Activated CD4-positive, alpha-beta T cell treated with anti-CD3 and anti-CD28 coated beads, Interleukin-2, amount 50 U/mL, for 4 hours (primary cell): ENCODE measurements at places on chromosomes 11 and 22.
A peak's percentile ranks its signal among the peaks of the same experiment; 100 is the strongest.

DNA sequence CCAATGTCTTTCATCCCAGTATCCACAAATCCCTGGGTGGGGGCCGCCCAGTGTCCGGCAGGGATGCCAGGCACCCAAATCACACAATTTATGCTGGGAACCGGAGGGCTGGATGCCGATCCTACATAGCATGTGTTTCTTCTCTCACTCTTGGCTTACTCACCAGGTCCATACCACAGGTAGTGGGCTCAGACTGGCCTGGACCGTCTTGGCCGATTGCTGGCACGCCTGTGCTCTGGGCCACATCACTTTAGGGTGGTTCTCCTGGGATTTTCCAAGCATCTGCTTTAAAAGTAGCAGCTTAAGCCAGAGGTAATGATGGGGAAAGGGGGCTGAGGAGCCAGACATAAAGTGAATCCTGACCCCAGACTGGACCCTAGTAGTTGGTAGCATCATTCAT lies 22.6 kb upstream of the ALDH3B2 start:
- DNase-seq, result no peak

DNA sequence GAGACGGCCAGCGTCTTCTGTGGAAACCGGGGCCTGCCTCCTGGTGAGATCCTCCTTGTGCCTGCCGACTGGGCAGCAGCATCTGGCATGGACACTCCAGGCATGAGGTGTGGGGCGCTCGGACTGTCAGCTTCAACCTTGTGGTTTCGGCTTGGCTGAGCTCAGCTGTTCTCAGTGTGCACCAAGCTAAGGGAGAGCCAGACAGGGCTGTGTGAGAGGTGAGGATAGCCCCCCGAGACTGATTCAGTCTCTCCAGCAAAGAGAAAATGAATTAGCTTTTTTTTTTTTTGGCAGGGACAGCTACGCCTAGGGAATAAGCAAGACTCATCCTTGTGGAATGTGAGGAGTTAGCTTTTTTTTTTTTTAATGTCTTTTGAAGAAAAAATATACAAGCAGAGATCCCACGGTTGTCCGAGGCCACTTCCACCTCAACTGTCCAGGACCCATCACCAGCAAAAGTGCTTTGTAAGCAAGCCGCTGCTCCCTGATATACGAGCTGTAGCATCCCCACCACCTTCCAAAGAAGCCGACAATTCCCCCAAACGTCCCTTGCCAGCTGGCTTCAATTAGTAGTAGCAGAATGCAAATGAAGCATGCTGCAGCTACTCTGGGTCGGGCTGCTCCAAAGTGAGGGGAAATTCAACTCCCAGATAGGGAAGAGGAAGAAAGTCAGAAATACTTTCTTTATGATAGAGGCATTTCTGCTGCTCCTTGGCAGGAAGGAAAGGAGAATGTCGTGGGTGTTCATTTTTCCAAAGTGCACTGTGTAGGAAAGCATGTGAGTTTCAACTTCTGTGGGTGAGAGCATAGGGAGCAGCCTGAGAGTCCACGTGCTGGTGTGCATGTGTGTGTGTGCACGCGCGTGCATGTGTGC lies 9.7 kb upstream of the THY1 start:
- no peak for DNase-seq

DNA sequence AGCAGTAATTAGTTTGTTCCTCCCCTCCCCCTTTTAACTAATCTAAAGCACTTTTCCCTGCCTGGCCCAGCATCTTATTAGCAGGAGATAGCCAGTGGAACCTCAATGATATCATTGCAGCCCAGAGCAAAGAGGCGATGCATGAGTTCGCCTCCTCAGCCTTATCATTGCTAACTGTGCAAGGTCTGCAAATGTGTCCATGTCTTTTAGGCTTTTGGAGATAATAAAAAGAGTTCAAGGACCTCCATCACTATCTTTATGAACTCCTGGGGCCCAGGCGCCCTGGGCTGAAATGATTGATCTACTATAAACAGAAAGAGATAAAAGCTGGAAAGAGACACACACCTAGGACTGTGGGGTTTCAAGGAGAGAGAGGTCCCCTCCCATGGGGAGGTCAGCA lies 124.2 kb upstream of the TBCEL start:
- no peak for DNase-seq

DNA sequence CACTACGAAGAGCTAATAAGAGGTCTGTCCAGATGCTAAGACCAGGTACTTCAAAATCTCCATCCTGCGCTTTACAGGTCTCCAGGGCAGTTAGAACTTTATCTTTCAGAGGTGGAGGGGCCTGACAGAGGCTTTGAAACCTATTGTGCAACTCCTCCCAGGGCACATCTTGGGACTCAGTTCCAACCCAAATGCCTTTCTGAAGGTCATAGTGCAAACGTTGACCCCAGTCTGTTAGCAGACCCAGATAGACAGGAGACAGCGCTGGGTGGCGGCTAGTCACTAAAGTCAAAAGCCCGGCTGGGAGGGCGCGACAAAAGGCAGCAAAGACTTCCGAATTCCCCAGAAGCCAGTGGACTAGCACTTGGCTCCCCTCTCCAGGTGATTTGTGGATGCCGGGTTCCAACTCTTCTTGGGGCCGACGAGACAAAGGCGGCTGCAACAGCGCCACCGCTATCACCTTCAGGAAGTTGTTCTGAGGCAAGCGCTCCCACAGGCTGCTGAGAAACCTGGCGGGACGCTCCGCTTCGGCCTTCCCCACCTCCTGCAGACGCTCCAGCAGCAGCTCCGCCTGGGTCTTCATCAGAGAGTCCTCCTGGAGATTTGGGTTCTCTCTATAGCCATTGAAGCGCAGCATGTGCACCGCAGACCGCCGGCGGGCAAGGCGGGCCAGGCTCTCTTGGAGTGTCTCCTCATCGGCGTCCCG lies 728 bp downstream of the FANCF start:
- DNase-seq, result peak; percentile 53

DNA sequence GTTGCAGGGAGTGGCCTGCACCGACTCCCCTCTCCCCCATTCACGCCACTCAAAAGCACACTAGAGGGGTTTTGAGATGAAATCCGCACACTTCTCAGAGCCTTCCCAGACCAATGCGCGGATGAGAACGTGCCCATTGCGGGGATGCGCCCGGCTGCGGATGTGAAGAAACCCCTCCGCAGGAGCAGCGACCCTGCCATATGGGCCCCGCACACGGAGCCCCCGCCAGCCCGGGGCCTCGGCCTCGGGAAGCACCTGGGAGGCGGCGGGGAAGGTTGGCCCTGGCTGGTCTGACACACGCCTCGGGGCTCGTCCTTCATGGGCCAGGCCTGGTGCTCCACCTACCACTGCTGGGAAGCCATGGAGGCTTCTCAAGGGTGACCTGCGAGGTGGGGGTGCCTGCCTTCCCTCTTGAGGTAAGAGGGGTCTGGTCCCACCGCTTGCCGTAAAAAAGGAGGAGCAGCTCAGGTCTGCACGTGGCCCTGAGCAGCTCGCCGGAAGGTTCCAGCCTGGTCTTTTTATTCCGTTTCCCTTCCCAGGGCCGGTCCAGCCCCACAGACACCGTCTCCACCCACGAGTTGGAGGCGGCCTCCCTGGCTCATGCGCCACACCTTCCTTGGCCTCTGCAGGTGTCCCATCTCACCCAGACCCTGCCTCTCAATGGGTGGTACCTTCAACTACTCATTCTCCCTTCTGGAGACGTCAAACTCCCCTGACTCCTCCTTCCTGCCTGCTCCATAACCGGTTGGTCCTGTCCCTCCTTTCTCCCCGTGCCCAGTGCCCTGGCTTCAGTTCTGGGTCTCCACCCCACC lies 39.4 kb downstream of the TRMU start:
- no peak for DNase-seq

- DNase-seq, result no peak
Observed at GRCh38 chr22:41782316-41782715, 18.2 kb upstream of the CCDC134 start.

GRCh38 chr11:114130115-114130576 lies 70.6 kb downstream of the ZBTB16 start:
- DNase-seq, result no peak

DNA sequence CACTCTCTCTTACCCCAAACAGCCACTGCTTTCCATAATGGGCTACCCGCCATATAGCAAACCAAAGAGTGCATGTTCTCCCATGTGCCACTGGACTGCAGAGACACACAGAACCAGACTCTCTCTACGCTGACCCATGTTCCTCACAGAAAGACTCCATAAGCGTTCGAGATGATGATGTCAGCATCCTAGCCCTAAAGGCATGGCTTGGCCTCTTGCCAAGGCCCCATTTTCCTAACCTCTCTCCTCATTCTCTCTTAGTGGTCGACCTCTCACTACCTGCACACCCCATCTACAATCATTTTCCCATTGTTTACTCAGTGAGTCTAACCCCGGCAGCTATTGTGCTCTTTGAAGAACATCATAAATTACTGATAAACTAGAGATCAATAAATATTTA lies 4.9 kb downstream of the NDUFC2 start:
- DNase-seq, result no peak

- peak; percentile 82 for DNase-seq
Observed at GRCh38 chr11:102452461-102453301, at the start of gene TMEM123. Gene TMEM123 (minus strand): TSS chr11:102452765. CDS start chr11:102452623, 142 bp downstream.

DNA sequence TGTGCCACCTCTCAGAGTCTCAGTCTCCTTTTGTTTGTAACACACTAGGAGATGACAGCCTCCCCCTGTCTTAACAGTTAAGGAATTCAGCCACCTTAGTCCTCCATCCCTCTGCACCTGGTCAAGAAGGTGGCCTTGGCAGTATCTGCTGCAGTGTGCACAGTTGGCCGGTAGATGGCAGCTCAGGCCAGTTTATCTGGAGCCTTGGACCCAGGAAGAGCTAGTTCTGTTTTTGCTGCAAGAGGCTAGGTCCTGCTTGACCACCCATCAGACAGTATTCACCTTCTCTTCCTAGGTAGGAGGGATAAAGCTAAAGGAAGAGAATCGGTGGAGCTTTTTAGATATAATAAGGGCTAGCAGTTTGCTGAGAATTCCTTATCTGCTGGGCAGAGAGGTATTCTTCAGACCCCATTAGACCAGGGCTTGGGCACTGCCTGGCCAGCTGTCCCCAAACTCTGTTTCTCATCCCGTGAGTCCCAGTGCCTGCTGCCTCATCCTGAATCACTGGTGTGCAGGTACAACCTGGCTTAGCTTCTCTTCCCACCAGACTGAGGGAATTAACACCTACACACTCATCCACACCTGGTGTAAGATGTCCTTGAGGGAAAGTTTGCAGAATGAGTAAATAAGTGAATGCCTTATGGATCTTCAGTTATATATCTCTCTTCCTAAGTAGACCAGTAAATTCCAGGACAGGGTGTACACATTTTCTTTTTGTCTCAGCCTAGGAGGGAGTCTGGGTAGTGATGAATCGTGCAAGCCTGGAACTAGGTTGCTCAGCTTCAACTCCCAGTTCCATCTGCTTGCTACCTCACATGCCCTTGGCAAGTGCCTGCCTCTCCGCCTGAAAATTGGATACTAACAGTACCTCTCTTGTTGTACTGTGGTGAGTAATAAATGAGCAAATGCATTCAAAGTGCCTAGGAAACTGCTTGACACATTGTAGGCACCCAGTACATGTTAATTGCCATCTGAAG lies 70.8 kb upstream of the NARS2 start:
- DNase-seq, result peak; percentile 35

DNA sequence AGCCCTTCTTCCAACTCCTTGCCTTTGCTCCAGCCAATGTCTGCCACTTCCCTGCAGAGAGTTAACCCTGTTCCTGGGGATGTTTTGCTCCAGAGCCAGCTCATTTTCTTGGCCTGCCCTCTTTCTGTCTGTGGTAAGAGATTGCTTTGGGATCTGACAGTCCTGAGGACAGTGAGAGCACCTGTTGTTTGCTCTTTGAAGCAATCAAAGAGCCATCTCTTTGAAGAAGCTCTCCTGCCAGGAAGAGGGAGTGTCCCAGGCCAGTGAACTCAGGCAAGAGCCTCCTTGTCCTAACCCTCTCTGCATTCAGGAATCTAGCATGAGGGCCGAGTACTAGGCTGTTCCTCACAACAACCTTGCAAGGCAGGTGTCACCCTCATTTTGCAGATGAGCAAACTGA lies 42.2 kb downstream of the TRAF6 start:
- no peak for DNase-seq

DNA sequence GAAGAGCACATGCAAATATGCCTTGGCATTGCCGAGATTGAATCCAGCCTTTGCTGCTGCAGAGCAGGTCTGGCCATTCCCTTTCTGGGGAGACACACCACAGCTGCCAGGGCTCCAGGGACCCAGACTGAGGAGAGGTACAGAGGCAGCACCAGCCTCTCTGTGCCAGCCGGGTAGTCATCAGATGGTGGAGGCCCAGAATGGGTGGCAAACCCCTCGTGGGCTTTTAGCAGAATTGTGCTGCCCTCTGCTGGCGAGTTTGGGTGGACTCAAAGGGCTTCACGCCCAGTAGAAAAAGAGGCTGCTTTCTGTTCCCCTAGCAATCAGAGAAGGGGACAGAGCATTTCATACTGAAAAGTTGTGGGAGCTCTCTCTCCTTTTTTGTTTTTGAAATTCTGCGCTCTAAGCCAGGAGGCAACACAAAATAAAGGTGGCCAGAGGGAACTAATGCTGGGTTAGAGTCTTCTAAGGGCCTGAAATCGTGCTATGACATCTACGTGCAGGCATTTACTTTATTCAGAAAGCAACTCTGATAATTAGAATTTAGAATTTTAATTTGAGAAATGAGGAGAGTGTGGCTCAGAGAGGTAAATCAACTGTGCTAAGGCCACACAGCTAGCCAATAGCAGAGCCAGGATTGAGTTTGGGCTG lies 158.8 kb upstream of the NAV2 start:
- DNase-seq, result peak; percentile 49

GRCh38 chr11:77082838-77083565 lies 16.2 kb downstream of the CAPN5 start:
- DNase-seq, result no peak

DNA sequence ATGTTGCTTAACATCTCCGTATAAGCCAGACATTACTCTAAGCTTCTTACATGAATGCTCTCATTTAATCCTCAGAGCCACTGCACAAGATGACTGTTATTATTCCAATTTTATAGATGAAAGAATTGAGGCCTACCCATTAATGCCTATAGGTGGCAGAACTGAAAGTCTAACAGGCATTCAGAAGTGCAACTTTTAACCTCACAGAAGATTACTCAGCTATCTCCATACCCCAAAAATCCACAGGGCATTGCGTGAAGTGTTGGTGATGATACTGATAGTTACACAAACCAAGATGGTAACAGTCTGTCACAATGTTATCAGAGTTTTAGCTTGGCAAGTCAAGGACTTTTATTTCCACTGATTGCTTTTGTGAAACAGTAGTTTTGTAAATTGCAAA lies 130.5 kb downstream of the ARHGAP42 start:
- DNase-seq, result no peak

GRCh38 chr11:46553814-46554212 lies 40.0 kb downstream of the AMBRA1 start:
- DNase-seq, result no peak

- no peak for DNase-seq
Observed at GRCh38 chr11:34263441-34264091, 94.2 kb downstream of the ABTB2 start.
